Activated CD4-positive, alpha-beta T cell treated with anti-CD3 and anti-CD28 coated beads for 24 hours (primary cell): ENCODE measurements at places on chromosomes 3 and 15.

GRCh38 chr15:91253605-91254004 lies 153.5 kb downstream of the SV2B start:
- DNase-seq = no peak

GRCh38 chr3:5729852-5730251 lies 542.3 kb downstream of the EDEM1 start:
- no peak for DNase-seq

DNA sequence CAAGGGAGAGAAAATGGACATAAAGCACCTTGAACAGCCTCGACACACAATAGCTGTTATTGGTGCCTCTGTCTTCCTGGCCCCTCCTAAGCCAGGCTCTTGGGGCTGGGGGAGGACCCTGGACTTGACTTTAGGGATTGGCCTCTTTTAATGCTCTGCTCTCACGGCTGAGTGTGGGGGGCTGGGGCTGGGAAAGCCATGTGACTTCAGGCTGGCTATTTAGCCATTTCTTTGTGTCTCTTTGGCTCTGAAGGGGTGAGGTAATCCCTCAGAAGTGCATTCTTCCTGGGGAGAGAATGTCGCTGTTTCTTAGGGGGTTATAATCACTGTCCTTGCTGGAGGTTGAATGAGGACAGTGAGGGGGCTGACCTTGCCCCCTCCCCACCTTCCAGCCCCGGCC lies 26.2 kb downstream of the MAGEF1 start:
- DNase-seq = no peak

- no peak for DNase-seq
Measured at GRCh38 chr3:162740941-162741596, 1244.5 kb downstream of the OTOL1 start.

- DNase-seq = no peak
Measured at GRCh38 chr3:70072180-70072579, 72.6 kb downstream of the SAMMSON start.

DNA sequence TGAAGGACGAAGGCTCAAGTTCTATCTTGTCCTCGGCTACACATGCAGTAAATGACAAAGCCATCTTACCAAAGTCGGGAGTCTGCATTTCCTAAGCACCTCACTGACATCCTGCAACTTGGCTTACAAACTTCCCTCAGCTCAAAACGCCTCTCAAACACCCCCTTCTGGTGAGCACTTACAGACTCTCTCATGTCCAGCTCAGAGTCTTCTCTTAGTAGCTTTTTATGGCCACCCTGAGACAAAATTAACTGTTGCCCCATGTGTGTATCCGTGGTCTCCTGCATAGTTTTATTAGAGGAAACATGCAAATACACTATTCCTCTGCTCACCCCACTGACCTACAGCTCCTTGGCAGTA lies 819.7 kb downstream of the FHIT start:
- DNase-seq = no peak

DNA sequence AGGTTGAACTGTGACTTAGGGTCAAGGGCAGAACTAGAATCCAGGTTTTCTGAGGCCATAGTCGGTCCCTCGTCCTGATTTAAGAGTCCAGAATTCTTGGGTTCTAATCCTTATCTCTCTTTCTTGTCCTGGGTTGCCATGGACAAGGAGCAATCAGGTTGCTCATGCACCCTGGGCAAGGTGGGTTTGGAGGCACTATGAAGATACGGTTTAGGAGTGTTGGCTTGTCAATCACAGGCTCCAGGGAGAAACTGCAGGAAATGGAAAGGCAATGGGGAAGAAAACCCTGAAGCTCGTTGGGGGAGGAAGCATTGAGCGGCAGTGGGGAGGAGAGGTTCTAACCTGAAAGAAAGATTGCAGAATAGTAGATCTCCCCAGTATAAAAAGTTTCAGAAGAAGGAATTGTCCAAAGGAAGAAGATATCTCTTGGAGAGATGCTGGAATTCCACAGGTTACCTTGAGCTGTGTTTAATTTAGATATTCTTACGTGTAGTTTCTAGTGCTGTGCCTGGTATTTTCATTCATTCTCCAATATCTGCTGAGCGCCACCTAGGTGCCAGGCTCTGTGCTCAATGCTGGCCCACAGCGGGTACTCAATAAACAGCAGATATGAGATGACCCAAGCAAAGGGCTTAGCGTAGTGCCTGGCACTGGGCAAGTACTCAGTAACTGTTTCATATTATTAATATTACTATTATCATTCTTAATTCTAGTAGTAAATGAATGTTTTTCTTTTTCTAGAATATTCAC lies 2.0 kb downstream of the ACAN start:
- DNase-seq = no peak

DNA sequence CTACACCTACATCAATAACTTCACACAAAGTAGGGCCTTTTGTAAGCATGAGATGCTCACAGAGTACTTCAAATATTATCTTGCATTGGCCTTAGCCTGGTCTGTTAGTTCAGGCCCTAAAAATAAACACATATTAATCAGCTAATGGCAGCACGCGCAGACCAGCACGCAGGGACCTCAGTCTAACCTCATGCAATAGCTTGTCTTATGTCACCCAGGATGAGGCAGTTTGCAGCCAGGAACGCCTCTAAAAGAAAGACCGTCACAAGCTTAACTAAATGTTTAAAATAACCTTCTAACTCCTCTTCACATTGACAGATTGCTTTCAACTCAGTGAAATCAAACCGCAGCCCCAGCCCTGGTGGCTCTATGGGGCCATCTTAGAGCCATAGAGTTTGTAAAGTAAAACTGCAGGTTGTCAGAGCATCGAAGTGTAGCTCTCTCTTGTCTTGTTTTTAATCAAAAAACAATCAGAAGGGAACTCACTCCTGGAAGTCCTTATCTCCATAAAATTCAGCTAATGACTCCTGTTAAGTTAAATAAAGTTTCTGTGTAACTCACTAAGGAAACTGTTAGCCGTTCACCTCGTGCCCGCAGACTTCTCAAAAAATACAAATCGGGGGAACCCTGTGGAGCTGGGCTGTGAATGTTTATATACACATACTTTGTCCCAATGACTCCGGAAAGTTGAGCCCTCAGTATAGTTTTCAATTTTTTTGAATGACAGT lies 212.6 kb downstream of the CDIN1 start:
- no peak for DNase-seq

- no peak for DNase-seq
Measured at GRCh38 chr3:112327371-112327951, 5.5 kb upstream of the CD200 start.

- no peak for DNase-seq
Measured at GRCh38 chr15:31341071-31341470, 14.4 kb downstream of the KLF13 start.

DNA sequence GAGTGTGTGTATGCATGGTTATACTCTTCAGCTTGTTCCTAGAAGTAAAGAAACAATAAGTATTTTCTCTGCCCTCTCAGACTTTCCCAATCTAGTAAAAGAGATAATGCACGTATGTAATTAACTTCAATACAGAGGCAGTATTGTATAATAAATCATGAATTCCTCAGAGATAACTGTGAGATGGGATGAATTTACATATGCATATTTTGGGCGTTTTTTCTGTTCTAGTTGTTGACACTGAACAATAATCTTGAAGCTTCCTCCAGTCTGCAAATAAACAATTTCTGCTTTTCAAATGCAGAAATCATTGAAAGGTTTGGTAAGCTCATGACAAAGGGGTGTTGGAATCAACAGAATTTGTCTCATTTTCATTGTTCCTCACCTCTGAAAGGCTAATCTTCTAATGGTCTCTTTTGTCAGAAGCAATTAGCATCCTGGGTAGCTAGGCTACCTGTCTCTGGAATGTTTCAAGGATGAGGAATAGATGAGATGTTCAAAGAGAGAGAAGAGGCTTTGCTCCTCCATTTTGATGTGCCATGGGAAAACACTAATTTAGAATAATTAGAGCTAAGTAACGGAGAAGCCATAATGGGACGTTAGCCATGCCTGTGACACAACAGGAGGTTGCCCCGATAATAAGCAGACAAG lies 43.3 kb upstream of the SIAH2 start:
- DNase-seq = no peak

GRCh38 chr15:65377976-65378366 lies at the start of gene IGDCC3:
Gene IGDCC3, minus strand, starts transcription at chr15:65378002. Its CDS starts 214 bp downstream, at chr15:65377788.
- no peak for DNase-seq

- DNase-seq = no peak
Measured at GRCh38 chr3:53815067-53815466, 31.2 kb downstream of the CHDH start.

GRCh38 chr3:11272906-11273574 lies 843 bp downstream of the ATG7 start:
- DNase-seq = no peak

DNA sequence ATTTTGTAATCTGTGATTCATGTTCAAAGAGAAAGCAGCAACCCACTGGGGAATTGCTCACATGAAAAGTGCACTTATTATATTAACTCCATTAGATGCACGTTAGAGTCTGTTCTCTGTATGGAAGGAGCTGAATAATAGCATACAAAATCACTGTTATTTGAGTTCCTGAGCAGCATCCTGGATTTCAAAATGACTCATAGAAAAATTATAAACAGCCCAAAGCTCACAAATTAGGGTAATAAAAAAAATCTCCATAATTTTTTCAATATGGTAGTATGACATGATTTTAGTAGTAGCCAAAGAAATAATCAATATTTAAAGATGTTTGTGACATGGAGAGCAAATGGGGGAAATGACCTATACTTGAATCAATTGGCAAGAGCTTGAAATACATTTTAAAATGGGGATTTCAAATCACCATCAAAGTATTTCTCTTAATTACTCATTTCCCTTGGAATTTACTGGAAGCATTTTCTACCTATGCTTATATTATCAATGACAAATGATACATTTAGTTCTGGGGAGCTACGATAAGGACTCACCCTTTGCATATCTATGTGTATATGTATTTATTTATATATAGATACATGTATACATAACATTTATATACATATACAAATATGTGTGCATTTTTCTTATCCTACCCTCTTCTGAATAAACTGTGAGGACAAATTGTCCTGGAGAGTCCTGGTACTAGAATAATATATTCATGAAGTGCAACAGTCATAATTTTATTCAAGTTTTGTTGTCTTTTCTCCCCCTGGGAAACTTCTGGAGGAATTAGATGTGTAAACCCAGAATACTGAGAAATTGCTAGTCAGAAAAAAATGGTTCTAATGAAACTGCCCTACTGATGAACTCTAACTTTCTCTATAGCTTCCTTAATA lies 116.3 kb downstream of the RPL22L1 start:
- no peak for DNase-seq

- no peak for DNase-seq
Measured at GRCh38 chr15:71677766-71678165, 132.6 kb upstream of the NR2E3 start.

- no peak for DNase-seq
Measured at GRCh38 chr15:67024314-67024997, 40.9 kb upstream of the SMAD3 start.

- DNase-seq = no peak
Measured at GRCh38 chr3:185778094-185778493, 46.7 kb downstream of the IGF2BP2 start.

DNA sequence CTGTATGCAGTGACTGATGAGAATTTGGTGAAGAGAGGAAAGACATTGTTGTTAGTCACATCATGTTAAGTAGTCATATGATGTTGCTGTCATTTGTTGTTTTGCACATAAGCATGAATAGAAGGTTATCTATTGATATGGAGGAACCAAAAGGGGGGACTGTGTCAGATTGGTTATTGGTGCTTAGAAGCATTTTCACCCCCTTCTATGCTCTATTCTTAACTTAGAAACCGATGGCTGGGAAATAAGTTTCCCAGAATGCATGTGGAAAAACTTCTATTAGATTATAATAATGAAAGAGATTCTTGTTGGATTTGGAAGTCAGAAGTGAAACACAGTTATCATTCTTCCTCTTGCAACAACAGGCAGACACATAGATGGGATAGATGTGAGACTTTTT lies 33.2 kb upstream of the CADM2 start:
- DNase-seq = no peak

- DNase-seq = no peak
Measured at GRCh38 chr15:27820232-27820631, 278.9 kb downstream of the OCA2 start.

DNA sequence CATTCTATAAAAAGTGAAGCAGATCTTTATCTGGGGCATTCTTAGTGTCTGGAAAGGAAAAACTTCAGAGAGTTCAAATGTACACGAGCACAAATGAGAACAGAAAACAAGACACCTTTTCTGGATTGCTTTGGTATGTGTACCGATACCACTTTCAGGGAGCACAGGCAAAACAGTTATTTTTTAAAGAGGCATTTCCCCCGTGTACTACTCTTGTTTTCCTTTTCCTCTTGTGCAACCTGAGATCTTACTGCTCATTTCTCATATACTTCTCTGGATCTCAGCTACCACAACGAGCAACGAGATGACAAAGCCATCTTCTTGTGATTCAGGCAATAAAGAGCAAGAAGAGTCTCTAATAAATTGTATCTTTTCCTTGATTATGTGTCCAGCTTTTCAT lies 463.6 kb downstream of the SHQ1 start:
- no peak for DNase-seq

GRCh38 chr15:85157344-85157743 lies 175.7 kb downstream of the PDE8A start:
- DNase-seq = no peak
